ENCODE measurements at places on chromosomes 6 and 20.

DNA sequence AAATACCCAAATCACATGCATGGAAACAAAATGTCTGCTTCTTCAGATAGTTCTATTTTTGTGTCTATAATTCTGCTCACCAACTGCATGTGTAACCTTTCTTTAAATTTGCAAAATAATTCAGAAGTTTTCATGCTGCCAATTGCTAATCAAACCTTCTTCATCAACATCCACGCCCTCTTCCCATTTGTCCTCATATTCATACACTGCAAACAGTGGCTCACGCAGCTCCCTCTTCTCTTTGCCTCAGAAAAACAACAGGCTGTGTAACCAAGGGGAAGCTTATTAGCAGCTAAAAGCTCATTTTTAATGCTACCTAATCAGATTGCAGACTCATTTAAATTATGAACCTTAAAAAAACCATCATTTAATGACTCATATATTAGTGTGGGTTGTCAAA is 555.0 kb upstream of the EPHA7 start:
- no peak for DNase-seq

GRCh38 chr20:16390991-16391390 is 182.3 kb downstream of the KIF16B start:
- no peak for DNase-seq

GRCh38 chr20:58017231-58017969 is 211.1 kb downstream of the ANKRD60 start:
- DNase-seq = no peak

DNA sequence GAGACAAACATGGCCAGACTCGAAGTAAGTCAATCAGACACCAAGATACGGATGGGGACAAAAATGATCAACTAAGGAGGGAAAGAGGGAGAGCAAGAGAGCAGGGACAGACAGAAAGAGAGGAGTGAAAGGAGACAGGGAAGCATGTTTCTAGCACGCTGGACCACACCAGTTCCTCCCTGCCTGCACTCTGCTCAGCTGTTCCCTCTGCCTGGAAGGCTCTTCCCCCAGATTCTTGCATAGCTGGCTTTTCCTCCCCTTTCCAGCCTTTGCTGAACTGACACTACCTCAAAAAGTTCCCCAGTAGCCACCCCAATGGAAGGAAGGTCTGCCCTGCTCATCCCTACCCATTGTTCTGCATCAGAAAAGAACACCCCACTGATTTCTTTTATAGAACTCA is 185.9 kb downstream of the MAFB start:
- DNase-seq = no peak

- DNase-seq = no peak
Observed at GRCh38 chr6:112081569-112081968, 5.7 kb downstream of the TUBE1 start.

Data from NCI-H345 (cell line).